Islet precursor cell (in vitro differentiated cells): ENCODE measurements at places on chromosomes 5 and 9.

DNA sequence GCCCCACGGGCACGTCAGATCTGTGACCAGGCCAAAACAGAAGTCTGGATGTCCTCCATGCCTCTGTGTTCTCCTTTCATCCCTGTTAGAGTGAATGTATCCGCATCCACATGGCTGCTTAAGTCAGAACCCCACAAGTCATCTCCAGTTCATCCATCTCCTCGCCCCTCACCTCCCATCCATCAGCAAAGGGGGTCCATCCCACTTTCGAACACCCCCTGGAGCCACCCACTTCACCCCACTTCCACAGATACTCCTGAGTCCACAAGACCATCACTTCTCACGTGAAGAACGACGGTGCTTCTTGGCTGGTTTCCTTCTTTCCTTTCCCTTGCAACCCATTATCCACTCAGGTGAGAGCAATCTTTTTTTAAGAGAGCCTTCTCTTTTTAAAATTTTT, 3.5 kb upstream of the SPOCK1 start:
- DNase-seq, result no peak

DNA sequence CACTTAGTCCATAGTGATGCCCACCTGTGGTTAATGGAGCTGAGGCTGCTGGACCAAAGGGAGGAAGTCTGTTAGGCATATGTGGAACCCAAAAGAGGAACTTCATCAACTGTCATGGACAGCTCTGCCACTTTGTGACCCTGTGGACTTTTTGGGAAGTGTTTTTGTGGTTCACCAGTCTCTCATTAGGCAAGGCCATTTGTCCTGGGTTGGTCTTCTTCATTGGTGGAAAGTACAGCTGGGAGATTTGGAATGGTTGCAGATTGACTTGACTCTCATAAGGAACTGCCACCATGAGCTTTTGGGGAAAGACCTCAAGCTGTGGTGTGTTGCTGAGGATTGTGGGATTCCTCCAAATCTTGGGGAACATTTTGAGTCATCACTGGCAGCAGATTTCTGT, 31.9 kb upstream of the IL12B start:
- DNase-seq, result no peak

DNA sequence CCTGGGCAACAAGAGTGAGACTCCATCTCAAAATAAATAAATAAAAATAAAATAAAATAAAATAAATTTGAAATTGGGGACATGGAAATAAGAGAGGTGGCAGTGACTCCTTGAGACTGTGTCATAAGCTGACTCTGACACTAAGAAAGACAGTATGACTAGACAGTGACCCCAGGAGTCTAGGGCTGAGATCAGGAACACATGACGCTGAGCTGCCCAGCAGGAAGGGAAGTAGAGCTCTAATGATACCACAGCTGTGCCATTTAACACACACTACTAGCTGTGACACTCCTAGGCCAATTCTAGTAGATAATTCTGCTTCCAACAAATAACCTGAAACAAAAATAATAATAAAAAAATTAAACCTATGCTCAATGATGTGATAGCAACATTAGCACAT, 293.0 kb downstream of the SEC61B start:
- no peak for DNase-seq

- peak; percentile 75 for DNase-seq
Observed at GRCh38 chr9:2469681-2470221, 151.8 kb upstream of the VLDLR start.

DNA sequence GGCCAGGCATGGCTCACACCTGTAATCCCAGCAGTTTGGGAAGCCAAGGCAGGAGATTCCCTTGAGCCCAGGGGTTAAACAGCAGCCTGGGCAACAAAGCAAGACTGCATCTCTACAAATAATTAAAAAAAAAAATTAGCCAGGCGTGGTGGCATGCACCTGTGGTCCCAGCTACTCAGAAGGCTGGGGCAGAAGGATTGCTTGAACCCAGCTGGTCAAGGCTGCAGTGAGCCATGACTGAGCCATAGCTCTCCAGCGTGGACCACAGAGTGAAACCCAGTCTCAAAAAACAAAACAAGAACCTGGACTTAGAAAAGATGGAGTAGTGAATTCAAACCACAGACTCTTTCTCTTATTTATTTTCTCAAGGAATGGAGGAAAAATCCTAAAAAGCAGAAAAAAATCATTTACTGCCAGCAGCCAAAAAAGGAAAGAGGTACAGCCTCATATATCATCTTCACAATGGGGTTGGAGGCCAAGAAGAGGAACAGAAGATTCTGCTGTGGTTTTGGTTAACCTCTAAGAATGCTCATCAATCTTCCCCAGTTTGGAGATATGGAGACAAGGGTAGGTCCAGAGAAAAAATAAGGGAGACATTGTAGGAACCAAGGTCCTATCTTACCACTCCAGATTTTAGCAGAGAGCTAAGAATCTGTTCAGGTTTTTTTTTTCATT, 40.0 kb upstream of the MYO10 start:
- no peak for DNase-seq

GRCh38 chr5:176817841-176818377, 7.5 kb downstream of the UNC5A start:
- DNase-seq, result peak; percentile 78

GRCh38 chr5:2633992-2634391, 117.5 kb downstream of the IRX2 start:
- peak; percentile 38 for DNase-seq

DNA sequence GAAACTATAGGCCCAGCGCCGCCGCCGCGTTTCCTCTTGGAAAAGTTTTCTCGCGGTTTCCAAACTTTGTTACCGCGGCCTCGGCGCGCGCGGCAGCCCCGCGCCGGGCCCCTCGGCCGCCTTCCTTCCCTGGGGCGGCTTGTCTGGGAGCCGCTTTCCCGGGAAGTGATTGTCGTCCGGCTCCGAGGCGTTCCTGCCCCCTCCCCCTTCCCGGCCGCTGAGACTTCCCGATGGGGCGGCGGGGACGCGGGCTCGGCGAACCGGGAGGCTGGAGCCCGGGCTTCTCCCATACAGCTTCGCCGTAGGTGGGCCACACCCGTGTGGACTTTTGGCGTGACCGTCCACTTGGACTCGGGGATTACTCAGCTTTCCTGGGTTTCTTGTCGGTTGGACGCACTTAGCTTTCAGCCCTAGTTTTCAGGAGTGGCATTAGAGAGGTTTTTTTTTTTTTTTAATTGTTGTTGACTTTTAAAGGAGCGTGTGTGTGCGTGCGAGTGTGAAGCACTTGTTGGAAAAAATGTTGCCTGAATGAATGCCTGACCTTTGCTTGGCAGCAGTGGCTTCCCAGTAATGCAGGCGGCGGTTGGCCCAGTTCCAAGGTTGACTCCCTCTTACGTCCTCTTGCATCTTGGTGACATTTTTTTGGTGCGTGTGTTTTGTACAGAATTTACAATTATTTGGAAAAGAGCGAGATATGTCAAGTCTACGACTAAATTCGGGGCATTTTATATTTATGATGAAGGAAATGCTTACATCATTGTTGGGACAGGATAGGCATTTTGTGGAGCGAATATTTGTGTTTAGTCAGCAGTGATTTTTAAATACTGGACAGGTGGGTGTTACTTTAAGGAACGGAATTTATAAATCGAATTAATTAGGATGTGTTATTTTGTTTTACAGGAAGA, 821 bp downstream of the CTNNA1 start:
- DNase-seq, result peak; percentile 74

GRCh38 chr5:155605920-155606319, 592.4 kb downstream of the KIF4B start:
- no peak for DNase-seq

GRCh38 chr5:151970885-151971284, 46.2 kb upstream of the GLRA1 start:
- no peak for DNase-seq

- peak; percentile 68 for DNase-seq
Observed at GRCh38 chr9:99398241-99398640, 176.2 kb downstream of the SEC61B start.

- no peak for DNase-seq
Observed at GRCh38 chr5:129617206-129617605, 130.7 kb upstream of the MINAR2 start.

DNA sequence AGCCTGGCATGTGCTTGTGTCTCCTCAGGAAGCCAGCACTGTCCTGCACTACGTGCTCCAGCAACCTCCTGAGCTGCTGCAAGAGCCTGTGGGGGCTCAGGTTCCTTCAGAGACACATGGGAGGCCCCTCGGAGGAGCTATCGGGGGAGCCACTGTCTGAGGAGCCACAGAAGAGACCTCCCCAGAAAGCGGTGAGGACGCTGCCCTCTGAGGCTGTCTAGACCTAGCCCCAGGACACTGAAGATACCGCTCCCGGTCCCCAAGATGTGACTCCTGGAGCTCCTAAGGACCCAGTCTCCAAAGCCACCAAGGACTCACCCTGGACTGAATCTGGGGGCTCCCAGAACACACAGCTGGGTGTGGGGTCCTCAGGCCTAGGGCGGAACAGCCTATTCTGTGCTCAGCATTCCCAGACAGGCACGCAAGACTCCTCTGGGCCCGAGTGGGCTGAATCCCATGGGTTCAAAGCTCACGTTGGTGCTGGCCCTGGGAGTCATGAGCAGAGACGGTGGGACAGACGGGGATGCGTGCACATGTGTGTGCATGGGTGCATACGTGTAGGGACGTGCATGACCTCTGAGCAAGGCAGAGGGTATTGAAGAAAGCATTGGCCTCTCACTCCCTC, 50.0 kb downstream of the HRH2 start:
- no peak for DNase-seq

GRCh38 chr9:124809211-124809610, 32.3 kb downstream of the OLFML2A start:
- DNase-seq, result peak; percentile 92

DNA sequence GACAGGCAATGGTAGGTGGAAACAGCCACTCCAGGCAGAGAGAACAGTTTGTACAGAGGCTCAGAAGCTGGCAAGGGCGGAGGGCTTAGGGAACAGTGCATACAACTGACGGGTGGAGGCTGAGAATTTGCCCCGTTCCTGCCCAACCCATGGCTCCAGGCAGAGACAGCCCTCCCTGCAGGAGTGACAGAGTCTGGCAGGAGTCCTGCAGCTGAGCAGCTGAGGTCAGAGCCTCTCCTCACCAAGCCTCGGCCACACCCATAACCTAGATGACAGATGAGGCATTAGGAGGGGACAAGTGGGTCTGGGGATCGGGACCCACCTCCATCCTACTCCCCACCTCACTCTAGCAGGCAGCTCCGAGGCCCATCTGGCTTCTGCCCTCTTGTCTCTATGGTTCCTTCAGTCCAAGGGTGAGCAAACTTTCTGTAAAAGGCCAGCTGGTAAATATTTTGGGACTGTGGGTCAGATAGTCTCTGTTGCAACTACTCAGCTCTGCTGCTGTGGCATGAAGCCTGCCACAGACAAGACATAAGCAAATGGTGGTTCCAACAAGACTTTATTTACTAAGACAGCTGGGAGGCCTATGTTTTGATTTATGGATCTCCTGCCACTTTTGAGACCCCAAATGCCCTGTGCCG, 83.7 kb downstream of the SH3TC2 start:
- peak; percentile 63 for DNase-seq

DNA sequence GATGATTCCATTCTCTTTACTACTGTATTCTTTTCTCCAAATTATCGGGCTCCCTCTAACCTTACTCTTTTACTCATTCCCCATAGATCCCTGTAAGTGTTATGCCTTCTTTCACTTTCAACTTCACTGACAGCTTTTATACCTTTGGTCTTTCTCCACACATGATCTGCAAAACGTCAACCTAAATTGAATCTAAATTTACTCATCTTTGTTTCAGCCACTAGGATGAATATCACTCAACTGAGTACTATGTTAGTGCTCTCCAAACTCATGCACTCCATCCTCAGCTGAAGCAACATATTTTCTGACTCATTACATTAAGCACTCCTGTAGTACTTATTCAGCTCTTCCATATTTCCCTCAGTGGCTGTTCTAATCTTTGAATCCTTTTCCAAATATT, 133.4 kb downstream of the ADAMTS19 start:
- DNase-seq, result no peak

- DNase-seq, result no peak
Observed at GRCh38 chr5:52598968-52599367, 188.7 kb upstream of the ITGA1 start.

DNA sequence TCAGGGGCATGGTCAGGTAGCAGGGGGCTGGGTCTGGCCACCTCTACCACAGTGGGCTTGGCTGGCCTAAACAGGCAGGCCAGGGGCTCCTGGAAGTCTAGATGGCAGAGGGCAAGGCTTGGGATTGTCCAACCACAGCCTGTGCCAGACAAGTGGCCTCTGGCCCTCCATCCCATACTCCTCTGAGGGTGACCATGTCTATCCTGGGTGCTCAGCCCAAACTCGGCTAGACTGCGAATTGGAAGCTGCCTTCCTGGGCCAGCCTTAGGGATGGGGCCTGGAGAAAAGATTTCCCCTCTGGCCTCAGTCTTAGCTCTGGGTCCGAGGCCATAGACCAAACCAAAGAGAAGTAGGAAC, 110.5 kb downstream of the PHF2 start:
- DNase-seq, result peak; percentile 44

GRCh38 chr5:163106098-163106497, 331.3 kb upstream of the CCNG1 start:
- no peak for DNase-seq

DNA sequence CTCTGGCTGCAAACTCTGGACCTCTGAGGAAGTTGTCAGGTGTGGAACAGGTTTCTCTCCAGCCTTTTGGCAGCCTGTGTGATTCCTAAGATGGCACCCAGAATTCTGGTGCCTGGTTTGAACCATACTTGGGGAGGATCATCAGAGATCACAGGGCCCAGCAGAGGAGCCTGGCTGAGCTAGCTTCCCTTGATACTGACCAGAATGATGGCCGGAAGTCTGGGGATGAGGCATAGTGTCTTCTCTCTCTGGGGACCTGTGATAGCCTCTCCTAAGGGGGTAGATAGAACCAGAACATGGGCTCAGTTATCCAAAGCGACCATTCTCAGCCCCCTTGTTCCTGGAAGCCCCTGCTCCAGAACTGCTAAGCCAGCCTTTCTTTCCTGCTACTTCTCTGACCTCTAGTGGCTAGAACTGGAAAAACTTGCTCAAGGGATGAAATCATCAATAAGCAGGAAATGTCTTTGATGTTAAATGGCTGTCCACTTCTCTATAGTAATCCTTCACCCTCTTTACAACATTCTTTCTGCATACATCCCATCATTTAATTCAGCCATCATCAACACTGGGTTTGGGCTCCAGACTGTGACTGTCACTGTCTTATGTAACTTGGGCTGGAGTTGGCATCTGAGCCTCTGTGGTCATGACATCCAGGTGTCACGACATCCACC, 55.1 kb downstream of the C9orf152 start:
- DNase-seq, result peak; percentile 64

DNA sequence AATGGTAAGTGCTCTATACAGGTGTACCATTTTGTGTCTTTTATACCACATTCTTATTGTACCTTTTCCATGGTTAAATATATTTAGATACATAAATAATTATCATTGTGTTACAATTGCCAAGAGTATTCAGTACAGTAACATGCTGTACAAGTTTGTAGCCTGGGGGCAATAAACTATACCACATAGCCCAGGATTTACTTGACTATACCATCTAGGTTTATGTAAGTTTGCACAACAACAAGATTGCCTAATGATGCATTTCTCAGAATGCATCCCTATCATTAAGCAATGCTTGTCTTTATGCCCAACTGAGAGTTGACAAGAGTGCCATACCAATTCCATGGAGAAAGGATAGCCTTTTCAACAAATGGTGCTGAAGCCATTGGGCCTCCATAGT, 136.7 kb upstream of the PJA2 start:
- DNase-seq, result no peak
